CD4-positive, alpha-beta T cell treated with Interleukin-15 for 4 hours (primary cell): ENCODE measurements at places on chromosomes 5 and 9.

GRCh38 chr5:53334431-53334941 is 145.9 kb upstream of the FST start:
- DNase-seq: no peak

- DNase-seq: no peak
These were observed 10.1 kb downstream of the ROR2 start for GRCh38 chr9:91939978-91940377.

DNA sequence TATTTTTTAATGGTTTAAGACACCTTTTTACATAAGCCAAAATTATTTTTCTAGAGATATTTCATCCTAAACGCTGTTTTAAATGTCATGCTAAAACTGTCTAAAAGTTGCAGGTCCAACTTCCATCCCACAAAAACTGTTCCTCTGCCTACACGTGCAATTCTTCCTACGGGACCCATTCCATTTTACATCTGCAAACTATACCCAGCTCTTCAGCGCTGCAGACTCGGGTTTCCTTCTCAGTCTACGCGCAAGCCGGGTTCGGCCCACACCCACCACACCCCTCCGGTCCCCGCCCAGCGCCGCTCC is 8.7 kb downstream of the RANBP6 start:
- no peak for DNase-seq

DNA sequence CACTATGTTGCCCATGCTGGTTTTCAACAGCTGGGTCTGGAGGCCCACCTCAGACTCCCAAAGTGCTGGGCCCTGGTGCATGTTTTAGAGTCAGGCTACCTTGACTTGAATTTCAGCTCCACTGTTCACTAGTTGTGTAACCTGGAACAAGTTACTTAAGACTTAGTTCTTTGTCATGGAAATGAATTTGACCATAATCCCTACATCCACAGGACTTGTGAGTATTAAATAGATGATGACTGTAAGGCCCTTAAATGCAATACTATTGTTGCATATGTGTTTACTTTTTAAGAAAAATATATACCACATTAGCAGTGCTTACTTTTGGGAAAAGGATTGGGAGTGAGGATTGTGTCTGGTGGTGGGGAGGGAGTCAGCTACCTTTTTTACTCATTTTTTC is 16.4 kb downstream of the PAIP2 start:
- DNase-seq: no peak

DNA sequence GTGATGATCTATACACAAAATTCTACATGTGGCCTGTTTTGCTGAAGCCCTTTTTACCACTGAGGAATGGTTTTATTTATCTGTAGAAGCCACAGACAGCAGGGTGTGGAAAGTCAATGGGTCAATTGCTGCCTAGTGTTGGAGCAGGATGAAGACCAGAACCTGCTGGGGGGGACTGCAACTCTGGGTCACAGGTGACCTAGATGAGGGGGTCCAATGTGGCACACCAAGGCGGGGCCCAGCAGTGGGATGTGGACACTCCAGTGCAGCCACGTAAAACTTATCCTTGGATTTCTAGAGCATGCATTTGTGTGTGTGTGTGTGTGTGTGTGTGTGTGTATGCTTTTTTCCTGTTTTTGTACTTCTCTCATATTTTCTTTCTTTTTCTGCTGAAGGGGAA is 147.5 kb upstream of the PHYKPL start:
- DNase-seq: no peak

DNA sequence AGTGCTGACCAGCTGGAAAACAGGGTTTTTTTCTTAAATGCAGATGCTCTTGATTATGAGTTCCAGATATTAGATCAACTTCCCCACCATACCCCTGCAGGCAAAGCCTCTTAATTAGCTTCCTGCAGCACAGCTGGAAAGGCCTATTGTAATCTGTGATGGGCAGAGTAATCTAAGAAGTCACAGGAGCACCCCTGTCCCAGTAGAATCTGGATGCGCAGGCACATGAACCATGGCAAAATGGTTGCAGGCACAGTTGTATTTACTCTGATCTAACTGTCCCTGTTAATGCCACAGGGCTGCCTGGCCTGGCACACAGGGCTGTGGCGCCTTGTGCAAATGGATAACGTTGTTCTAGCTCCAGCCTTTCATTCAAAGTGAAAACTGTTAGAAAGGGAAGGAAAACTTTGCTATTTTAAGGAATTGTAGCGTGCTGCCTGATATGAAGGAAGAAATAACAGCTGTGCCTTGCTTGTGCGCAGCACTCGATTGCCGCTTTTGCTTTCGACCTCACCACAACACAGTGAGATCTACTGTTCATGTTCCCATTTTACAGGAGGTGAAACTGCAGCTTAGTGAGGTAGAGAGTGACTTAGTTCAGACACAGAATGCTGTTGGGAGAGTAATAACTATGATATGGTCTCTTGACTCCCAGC is 2.3 kb downstream of the TGFBI start:
- no peak for DNase-seq
